Fibroblast of the aortic adventitia (primary cell): ENCODE measurements at places on chromosomes 12 and 14. TPM values are rescaled to one million over a fixed set of nuclear protein-coding genes. Genes with fewer than 3 reads are reported as not detected.
A peak's percentile ranks its signal among the peaks of the same experiment; 100 is the strongest.

YARS2 gene
- 10.3 and 24.6 TPM in 2 replicates for total RNA-seq

- DNase-seq = peak; percentile 43
Observed at GRCh38 chr12:51636581-51636980, 45.5 kb downstream of the SCN8A start.

CIROP gene
- 1.8 TPM in 1 of 2 replicates, not detected in the other for total RNA-seq

DNA sequence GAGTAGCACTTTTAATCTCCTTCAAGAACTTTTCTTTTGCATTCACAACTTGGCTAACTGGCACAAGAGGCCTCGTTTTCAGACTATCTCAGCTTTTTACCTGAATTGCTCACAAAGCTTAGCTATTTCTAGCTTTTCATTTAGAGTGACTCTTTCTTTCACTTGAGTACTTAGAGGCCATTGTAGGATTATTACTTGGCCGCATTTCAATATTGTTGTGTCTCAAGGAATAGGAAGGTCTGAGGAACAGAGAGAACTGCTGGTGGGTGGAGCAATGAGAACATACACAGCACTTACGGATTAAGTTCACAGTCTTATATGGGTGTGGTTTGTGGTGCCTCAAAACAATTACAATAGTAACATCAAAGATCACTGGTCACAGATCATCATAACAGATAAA is 224.8 kb upstream of the NPAS3 start:
- DNase-seq = no peak

KRT72 gene
- not detected in 2 replicates for total RNA-seq

GPR137C gene
- total RNA-seq = 0.49 and 1.7 TPM in 2 replicates

GRCh38 chr14:94050231-94050880 is 24.2 kb downstream of the OTUB2 start:
- no peak for DNase-seq

PLEKHD1 gene
- 0.09 TPM in 1 of 2 replicates, not detected in the other for total RNA-seq

PLEK2 gene
- total RNA-seq = 1.8 and 2.8 TPM in 2 replicates

- DNase-seq = peak; percentile 71
Observed at GRCh38 chr12:93089805-93090569, 160.9 kb upstream of the EEA1 start.

- no peak for DNase-seq
Observed at GRCh38 chr14:61484031-61484430, 162.7 kb downstream of the PRKCH start.

GRCh38 chr12:115730975-115731541 is 546.4 kb downstream of the MED13L start:
- DNase-seq = no peak

DNA sequence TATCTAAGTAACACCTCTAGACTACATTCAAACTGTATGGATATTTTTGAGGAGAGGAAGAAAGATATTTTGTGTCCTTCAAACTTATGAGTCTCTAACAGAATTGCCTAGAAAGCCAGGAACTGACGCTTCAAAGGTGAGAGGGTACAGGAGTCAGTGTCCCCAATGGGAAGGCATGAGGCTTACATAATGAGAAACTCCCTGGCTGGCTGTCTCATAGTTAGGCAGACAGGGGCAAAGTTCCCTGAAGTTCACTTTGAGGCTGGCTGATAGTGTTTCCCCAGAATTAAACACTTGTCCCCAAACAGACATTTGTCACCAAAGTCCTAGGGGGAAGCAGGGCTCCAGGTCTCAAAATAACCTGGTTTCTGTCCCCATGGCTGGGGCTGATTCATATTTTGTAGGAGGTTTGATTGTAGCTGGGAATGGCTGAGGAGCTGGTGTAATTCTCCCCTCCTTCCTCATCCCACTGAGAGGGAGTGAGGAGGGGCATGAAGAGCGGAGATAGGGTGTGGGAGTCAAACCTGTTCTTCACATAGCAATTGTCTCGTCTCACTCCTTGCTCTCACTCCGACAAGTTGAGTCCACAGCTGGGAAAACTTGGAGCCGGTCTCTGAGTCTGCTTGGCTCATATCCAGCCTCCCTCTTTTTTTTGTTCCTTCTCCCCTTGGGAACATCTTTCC is 56.4 kb upstream of the CISTR start:
- no peak for DNase-seq

PLXNC1 gene
- total RNA-seq = 4.3 and 6.1 TPM in 2 replicates

GRCh38 chr14:67833403-67833802 is 13.8 kb downstream of the RAD51B start:
- DNase-seq = no peak

TAS2R42 gene
- total RNA-seq = not detected in 2 replicates

RASAL1 gene
- not detected in 2 replicates for total RNA-seq

RHEBL1 gene
- 0.25 and 0.54 TPM in 2 replicates for total RNA-seq

DNA sequence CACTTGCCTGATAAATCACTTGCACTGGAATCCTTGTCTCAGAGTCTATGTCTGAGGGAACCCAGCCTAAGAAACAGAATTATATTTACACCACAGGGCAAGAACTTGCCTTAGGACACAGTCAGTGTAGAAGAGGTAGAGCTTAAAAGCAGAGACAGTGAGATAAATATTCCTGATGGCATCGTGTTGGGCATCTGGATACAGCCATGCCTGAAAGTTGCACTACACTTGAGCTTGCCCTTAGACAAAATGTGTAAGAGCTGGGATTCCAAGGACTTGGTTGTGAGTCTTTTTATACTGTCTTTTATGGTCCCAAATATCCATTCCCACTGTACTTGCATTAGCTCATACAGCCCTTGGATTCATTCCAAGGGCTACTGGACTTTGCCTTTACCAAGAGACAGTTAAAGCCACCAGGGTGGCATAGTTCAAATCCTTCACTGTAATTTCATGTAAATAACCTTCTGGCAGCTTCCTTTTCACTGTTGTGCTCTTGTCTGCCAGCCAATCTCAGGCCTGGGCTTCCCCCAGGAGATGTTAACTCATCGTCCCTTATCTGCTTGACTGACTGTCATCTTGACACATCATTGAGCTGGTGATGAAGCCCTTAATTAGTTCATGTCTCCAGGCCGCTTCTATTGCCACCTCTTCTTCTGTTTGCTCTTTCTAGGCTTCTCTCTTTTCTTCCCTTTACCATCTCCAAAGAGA is 577.9 kb upstream of the TBX3 start:
- DNase-seq = peak; percentile 21

- no peak for DNase-seq
Observed at GRCh38 chr14:98847521-98848468, 424.2 kb downstream of the BCL11B start.

- peak; percentile 35 for DNase-seq
Observed at GRCh38 chr12:57176846-57177245, 29.4 kb upstream of the LRP1-AS start.

GRCh38 chr14:105398044-105398725 is at the start of gene TEX22:
Gene TEX22 (plus strand): TSS chr14:105398538. CDS start chr14:105399341, 803 bp downstream.
- peak; percentile 70 for DNase-seq

- peak; percentile 11 for DNase-seq
Observed at GRCh38 chr14:73935666-73936065, 14.2 kb downstream of the FAM161B start.

- peak; percentile 90 for DNase-seq
Observed at GRCh38 chr12:71183846-71184245, 26.0 kb upstream of the TSPAN8 start.

GRCh38 chr14:68841016-68841809 is 48.3 kb upstream of the ZFP36L1 start:
- DNase-seq = peak; percentile 40

- peak; percentile 96 for DNase-seq
Observed at GRCh38 chr12:19771858-19772257, 332.6 kb downstream of the AEBP2 start.

CLEC2D gene
- 4.6 and 16.7 TPM in 2 replicates for total RNA-seq

DNA sequence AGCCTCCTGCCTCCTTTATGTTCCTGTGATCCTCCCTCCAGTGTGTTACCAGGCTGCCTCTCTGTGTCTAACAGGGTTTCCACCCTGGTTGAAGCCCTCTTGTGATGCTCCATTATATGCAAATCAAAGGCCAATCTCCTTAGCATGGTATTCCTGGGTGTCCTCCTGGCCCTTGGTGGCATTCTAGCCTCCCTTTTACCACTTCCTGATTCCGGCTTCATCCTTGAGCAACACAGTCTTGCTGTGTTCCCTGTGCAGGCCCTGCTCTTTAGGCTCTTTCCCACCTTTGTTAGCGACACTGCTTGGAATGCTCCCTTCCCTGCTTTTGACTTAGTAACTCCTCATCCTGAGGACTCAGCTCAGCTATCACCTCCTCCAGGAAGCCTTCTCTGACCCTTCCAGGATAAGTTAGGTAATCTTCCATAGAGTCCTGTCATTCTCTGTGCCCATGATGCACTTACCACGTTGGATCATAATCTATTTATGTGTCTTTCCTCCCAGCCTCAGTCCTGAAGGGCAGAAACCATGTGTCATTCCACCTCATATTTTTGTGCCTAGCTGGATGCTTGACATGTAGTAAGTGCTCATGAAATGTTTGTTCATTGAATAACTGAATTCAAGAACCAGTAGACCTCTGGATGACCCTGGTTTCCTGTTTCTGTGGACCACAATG is 37.3 kb downstream of the PRKCH start:
- DNase-seq = no peak

KRT75 gene
- total RNA-seq = not detected in 2 replicates

SLCO1A2 gene
- 0.09 TPM in 1 of 2 replicates, not detected in the other for total RNA-seq
